ENCODE measurements at places on chromosomes 2 and 18. TPM values are rescaled to one million over a fixed set of nuclear protein-coding genes. Genes with fewer than 3 reads are reported as not detected.

DNA sequence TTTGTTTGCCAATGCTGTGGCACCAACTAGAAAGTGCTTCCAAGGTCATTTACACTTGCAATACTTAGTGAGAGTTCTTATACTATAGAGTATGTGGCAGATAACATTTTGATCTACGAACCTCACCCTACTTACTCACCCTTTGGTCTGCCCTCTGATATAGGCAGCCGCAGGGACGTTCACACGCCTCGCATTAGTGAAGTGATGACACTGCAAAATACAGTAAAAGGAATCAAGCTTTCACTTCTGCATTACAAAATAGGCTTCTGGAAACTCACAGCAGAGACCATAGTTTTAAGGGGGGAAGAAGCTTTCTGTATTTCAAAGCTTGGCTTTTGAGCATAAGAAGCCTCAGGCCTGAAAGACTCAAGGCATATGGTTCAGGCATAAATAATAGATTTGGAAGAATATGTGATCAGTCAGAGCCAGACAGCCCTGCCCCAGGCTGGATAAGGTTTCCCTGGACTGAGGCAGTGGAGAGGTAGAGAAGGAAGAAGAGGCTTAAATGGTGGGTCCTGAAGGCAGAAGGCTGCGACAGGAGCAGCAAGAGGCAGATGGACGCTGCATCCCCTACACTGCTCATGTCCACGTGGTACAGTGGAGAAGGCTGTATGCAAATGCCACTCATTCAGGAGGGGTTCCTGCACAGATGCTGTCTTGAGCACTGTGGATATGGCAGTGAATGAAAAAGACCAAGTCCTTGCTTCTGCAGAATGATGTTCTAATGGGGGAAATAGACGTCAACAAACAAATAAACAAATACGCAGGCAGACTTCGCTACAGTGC is 63.1 kb downstream of the FECH start:
- DNase-seq = no peak

DNA sequence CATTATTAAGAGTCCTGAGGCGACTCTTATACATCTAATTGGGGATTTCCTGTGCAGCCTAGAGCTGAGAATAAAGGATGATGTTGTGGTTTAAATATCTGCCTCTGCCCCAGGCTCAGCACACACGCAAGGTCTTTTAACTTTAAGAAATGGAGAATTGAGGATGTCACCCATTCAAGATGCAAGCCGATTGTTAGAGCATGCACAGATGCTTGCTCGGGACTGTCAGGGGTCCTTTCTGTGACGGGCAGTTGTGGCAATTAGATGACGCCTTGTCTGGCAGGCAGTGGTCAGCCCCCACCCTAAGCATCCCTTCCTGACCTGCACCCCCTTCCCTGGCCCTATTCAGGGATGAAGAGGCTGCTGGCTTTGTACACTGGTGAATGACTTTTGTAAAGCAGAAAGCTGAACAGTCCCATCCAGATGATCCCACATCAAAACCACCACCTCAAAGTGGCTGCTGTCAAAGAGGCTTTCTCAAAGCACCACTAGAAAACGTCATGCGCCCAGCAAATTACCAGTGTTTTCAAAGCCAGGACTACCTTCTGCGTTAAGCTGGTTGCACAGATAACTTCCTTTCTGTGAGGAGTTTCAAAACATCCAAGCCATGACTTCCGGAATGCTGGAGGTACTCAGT is 23.7 kb downstream of the FAM178B start:
- peak; percentile 71 for DNase-seq

DNA sequence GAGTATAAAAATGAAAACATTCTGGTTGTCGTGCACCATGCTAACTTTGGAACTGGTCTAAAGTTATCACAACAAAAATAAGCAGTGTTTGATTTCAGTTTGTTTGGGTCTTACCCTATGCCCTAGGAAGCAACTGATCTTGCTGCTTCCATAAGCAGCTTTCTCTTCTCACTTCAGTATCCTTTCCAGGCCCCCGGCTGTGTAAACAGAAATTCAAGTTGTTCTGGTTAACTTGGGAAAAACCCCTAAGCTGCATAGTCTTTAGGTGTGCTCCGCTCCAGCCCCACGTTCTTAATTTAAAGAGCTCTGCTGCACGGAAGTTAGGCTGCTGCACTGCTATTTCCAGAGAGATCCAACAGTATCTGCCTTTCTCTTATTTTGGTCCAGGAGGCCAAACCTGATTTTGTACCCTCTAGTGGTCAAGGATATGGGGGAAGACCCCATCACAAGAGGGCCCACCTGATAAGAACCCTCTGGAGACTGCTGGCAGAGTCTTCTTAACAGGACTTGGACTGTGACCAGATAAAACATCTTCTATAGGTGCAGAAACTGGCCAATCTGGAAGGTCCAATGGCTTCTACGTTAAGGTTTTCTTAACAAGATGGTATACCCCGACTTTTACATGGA is 69.1 kb downstream of the FEZ2 start:
- no peak for DNase-seq

DNA sequence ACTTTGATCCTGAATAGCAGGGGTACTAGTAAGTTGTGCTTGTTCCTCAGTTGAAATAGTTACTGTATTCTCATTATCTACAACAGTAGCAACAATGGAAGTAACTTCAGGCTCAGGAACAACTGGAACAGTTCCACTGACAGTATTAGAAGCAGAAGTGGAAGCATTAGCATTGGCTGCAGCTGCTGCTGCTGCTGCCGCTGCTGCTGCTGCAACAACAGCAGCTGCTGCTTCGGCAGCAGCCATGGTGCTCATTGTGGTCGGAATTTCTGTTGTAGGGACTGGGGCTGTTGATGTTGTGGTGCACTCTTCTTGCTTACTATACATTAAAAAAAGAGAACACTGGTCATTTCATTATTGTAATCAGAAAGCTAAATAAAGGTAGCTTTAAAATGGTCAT is 40.8 kb downstream of the PRPF40A start:
- DNase-seq = no peak

- no peak for DNase-seq
These were observed 887.2 kb upstream of the LRATD1 start for GRCh38 chr2:13745330-13745729.

DNA sequence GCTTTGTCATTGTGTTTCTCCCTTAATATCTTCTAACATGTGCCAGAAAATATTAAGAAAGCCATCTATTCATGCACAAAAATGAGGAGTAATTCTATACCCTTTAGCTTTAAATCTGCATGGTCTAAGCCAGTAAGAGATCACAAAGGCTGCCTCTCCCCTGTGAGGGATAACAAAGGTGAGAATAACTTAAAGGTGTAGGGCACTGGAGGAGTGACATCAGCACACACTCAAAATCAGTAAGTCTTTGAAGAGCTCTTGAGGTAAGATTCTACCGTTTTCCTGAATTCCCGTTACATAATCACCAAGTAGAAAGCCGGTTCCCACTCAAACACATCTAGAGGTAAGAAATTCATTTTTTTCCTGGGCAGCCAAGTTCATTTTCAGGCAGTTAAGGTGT is 123.9 kb upstream of the SULT1C3 start:
- no peak for DNase-seq

DNA sequence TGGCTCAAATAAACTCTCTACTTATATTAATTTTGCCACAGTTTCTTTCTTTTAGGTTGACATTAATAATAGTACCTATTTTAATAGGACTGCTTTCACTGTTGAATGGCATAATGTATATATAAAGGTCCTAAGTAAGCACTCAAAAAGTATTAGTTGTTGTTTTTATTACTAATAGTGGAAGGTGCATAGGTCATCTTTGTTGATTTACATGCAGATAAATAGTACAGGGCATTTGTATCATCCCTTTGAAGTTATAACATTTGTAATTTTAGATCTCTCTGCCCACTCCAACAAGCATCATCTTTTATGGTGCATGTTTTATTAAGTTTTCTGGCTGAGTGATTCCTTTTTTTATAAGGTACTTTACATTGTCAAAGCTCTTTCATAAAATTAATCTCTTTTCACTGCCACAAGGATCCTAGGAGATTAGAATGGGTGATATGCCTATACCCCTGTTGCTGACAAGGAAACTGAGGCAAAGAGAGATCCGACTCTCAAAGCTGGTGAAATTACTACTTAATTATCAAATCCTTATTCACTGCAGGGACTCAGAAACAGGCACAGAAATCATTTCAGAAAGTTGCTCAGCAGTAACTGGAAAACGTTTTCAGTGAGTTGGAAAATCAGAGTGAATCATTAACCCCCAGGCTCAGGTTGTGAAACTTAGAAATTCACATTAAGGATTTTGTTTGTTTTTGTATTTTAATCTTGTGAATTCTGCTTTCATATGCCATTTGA is 299.6 kb downstream of the AGPS start:
- no peak for DNase-seq

Gene RUFY4
- total RNA-seq = 0.14 TPM

GRCh38 chr2:43051338-43051737 is 175.1 kb downstream of the ZFP36L2 start:
- DNase-seq = peak; percentile 45

Gene SCG2
- total RNA-seq = 0.90 TPM

GRCh38 chr2:38475567-38475881 is 98.5 kb upstream of the ATL2 start:
- no peak for DNase-seq

DNA sequence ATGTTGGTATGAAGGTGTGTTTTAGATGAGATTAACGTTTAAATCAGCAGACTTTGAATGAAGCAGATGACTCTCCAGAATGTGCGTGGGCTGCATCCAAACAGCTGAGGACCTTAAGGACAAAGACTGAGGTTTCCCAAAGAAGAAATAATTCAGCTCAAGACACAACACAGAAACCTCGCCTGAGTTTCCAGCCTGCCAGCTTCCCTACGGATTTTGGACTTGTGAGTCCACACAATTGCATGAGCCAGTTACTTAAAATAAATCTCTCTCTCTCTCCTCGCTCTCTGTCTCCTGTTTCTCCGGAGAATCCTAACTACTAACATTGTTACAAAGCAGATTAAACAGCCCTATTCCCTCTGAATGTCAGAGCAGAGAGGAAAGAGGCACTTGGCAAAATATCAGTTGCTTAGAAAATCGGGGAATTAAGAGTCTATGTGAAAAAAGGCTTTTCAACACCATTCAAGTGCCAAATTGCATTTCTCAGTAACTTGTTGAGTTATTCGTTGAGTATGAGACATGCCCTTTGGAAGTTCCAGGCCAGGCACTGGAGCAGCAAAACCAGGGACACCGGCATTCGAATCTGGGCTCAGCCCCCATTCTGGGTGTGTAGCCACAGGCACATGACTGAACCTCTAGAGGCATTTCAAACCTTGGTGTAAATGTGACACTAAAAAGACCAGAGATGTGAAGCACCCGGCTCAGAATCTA is 174.6 kb upstream of the PID1 start:
- no peak for DNase-seq

GRCh38 chr18:68478246-68478645 is 236.7 kb downstream of the TMX3 start:
- no peak for DNase-seq

Gene CCL20
- total RNA-seq = not detected

Gene TNS1
- total RNA-seq = 1,508 TPM

DNA sequence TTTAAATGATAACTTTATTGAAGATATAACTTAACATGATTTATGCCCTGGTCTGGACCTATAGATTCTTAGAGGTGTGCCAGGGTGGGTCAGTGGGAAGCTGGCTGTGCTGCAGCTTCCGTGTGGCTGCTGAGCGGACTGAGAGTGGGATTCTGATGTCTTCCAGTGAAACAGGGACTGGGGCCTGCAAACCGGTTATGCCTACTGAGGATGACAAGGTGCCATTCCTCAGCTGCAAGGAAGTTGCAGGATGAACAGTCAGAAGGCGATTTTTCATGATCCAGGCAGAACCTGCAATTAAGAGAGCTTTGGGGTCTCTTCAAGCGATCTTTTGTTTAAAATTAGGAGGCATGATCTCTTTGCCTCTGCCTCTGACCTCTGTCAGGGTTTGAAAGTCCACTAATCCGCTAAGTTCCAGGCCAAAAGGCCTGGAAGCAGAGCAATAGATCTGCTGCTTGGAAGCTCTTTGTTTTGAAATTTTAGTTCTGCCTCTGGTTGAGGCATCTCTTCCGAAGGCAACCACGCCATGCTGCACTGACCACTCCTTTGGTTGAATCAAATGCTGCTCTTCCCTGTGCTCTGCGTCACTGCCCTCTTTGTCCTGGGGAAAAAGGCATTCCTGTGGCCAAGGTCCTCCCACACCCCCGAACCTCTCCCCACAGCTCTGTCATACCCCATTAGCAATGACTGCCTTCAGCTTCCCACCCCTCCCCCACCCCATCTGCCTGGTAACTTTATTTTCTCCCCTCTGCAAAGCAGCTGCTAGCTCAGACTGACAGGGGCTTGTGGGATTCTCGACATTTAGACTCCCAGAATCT is 2.0 kb downstream of the TMEM169 start:
- no peak for DNase-seq

Gene LAPTM4A
- total RNA-seq = 199 TPM

DNA sequence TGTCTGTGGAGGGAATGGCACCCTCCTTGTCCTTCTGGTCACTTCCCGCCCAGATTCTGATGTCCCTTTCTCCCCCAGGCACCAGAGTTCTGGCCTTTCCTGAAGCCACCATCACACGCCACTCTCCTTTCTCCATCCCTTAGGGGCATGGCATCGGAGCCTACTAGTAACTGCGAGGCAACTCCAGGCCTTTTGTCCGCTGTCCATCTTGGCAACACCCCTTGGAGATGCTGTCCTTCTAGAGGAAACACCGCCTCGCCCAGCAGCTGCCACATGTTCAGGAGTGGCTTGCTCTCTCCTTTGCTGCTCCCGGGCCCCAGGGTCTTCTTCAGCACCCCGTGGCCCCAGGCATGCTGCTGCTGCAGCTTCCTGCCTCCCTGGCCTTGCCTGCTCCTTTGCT is 267.0 kb downstream of the SRBD1 start:
- no peak for DNase-seq

DNA sequence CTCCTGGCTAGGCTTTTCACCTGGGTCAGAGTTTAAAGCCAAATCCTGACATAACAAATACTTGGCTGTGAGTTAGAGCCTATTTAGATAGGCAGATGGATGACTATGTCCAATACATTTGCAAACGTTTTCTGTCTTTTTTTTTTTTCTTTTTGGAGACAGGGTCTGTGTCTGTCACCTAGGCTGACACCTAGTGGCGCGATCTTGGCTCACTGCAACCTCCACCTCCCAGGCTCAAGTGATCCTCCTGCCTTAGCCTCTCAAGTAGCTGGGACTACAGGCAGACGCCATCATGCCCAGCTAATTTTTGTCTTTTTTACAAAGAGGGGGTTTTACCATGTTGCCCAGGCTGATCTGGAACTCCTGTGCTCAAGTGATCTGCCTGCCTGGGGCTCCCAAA is 124.8 kb downstream of the DYM start:
- DNase-seq = no peak
